ENCODE measurements at places on chromosomes 11 and 22. TPM values are rescaled to one million over a fixed set of nuclear protein-coding genes. Genes with fewer than 3 reads are reported as not detected.
A peak's percentile ranks its signal among the peaks of the same experiment; 100 is the strongest.

GRCh38 chr11:103773537-103773936, 262.9 kb upstream of the DDI1 start:
- DNase-seq: no peak
- H3K4me1 ChIP-seq: no peaks in the 10 kb centered on the region
- no peaks in the 10 kb centered on the region for H3K27me3 ChIP-seq
- H3K36me3 ChIP-seq: no peaks in the 10 kb centered on the region

- peaks cover 4% of the 10 kb centered on the region for H3K36me3 ChIP-seq
- H3K27ac ChIP-seq: peak overlapping the region; percentile 52
- peak; percentile 5 for DNase-seq
Observed at GRCh38 chr11:78533399-78533798, 41.3 kb downstream of the NARS2 start.

GRCh38 chr11:47946682-47947559, 33.4 kb upstream of the PTPRJ start:
- DNase-seq: no peak
- H3K4me1 ChIP-seq: peaks cover 6% of the 10 kb centered on the region

DNA sequence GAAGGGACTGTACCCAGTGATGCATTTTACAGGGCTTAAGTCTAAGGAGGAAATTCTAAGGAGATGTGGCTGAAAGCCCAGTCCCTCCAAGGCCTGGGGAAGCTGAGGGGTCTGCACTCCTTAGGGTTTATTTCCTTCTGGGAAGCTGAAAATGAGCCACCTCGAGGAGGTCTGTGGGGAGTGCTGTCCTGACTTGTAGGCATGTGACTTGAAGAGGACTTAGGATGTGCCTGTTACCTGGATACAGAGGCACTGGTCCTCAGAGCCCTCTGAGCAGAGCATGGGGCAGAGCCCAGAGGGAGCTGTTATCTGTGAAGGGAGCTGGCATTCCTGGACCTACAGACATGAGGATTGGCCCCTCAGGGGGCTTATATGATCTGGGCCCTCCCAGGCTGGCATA, 77.1 kb downstream of the TP53I11 start:
- no peaks in the 10 kb centered on the region for H3K36me3 ChIP-seq
- H3K4me3 ChIP-seq: no peak overlapping the region
- no peak for DNase-seq
- no peak overlapping the region for H3K27ac ChIP-seq
- no peaks in the 10 kb centered on the region for H3K27me3 ChIP-seq

GRCh38 chr22:49329636-49330035, 498.0 kb downstream of the BRD1 start:
- no peaks in the 10 kb centered on the region for H3K27me3 ChIP-seq
- H3K27ac ChIP-seq: no peak overlapping the region
- no peaks in the 10 kb centered on the region for H3K4me1 ChIP-seq
- no peak overlapping the region for H3K4me3 ChIP-seq
- DNase-seq: no peak

GRCh38 chr11:134293119-134294113, 17.2 kb downstream of the GLB1L3 start:
- no peaks in the 10 kb centered on the region for H3K4me1 ChIP-seq
- H3K27me3 ChIP-seq: no peaks in the 10 kb centered on the region
- no peak overlapping the region for H3K4me3 ChIP-seq
- DNase-seq: no peak
- H3K36me3 ChIP-seq: no peaks in the 10 kb centered on the region

DNA sequence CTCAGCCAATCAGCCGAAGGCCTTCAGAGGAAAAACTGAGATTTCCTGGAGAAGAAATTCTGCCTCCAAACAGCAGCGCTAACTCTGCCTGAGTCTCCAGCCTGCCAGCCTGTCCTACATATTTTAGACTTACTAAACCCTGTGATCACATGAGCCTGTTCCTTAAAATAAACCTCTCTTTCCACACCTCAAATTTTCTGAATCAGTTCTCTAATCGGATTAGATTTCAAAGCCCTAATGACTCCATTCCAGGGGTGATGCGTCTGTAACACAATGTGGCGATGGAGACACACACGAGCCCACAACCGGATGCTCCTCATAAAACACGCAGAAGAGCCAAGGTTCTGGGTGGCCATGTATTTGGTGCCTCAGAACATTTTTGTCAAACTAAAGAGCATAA, 1371.2 kb downstream of the BRD1 start:
- no peaks in the 10 kb centered on the region for H3K4me1 ChIP-seq
- H3K27ac ChIP-seq: no peak overlapping the region
- no peaks in the 10 kb centered on the region for H3K27me3 ChIP-seq
- no peak overlapping the region for H3K4me3 ChIP-seq
- no peaks in the 10 kb centered on the region for H3K36me3 ChIP-seq

DNA sequence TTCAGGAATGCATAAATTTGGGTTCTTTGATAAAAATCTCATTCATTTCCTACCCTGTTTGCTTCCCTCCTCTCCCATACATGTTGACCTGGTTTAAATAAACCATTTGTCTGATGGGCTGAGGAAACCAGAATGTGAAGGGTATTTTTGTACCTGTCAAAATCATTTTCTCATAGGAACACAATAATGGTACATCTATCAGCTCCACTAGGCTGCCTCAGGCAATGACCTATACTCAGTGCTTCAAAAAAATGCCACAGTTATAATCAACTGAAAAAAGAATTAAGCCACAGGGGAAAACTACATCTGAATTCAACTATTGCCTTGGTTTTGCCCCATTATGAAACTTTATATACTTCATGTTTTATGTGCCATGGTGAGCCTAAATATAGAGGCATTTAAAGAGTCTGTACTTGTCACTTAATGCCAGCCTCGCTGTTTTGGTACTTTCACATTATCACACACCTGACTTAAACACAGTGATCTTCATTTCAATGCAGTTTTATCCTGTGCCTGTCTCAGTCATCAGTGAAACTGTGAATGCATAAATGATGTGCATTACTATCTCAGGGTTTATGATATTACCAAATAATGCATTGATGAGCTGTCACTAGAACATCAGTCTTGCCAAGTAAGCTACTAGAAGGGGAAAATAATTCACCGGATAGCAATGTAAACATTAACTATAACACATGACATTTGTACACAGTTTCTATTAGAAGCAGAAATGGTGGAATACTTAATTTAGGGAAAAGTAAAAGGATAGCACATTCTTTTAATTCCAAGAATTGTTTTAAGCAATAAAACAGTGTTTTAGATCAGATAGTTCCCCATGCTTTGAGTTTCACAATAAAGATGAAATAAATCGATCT, 92.7 kb downstream of the MSANTD4 start:
- DNase-seq: no peak
- no peak overlapping the region for H3K4me3 ChIP-seq
- H3K36me3 ChIP-seq: no peaks in the 10 kb centered on the region
- H3K27ac ChIP-seq: no peak overlapping the region

GRCh38 chr22:20652582-20652981, 121.3 kb upstream of the SERPIND1 start:
- no peaks in the 10 kb centered on the region for H3K27me3 ChIP-seq
- no peak overlapping the region for H3K27ac ChIP-seq
- H3K36me3 ChIP-seq: no peaks in the 10 kb centered on the region
- H3K4me3 ChIP-seq: no peak overlapping the region
- no peaks in the 10 kb centered on the region for H3K4me1 ChIP-seq

DNA sequence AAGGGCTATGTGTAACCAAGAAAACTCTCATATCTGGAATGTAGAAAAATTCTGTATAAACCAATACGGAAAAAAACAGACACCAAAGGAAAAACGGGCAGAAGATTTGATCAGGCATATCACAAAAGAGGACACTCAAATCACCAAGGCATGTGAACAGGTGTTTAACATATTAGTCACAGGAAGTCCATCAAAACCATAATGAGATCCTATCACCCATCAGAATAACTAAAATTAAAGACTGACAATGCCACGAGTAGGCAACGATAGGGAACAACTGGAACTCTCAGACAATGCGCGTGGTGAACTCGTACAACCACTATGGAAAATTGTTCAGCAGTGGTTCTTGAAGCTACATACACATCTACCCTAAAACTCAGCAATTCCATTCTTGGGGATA, 94.5 kb downstream of the MICAL3 start:
- no peak overlapping the region for H3K27ac ChIP-seq
- H3K36me3 ChIP-seq: no peaks in the 10 kb centered on the region
- H3K4me1 ChIP-seq: no peaks in the 10 kb centered on the region
- no peaks in the 10 kb centered on the region for H3K27me3 ChIP-seq

DNA sequence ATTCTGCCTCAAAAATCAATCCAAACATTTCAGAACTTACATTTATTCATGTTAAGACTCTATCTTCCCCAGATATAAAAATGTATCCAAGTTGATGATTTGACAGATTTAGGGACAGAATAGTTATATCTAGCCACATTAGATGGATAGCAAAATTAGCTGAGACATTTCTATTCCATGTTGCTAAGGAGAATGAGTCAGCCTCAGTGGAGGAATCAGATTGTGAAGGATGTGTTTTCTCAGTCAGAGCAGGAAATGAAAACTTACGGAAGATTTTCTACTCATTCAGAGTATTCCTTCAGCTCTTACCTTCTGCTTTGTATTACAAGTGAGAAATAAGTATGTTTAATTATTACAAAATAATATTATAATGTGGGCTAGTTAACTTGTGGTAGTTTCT, 556.3 kb upstream of the ANO3 start:
- H3K4me1 ChIP-seq: no peaks in the 10 kb centered on the region
- H3K27me3 ChIP-seq: no peaks in the 10 kb centered on the region
- no peak overlapping the region for H3K27ac ChIP-seq

TKFC gene
- total RNA-seq: 19.8 TPM

DRAP1 gene
- total RNA-seq: 200 TPM

GCAT gene
- 4.8 TPM for total RNA-seq

HMOX1 gene
- 32.2 TPM for total RNA-seq

FIBIN gene
- total RNA-seq: 1.9 TPM

LDHAL6A gene
- total RNA-seq: not detected

TNKS1BP1 gene
- 22.8 TPM for total RNA-seq

Measured in thymus (tissue), 14 donors.